Ovary (tissue), 10 donors: ENCODE measurements at places on chromosomes 5 and 9. TPM values are rescaled to one million over a fixed set of nuclear protein-coding genes. Genes with fewer than 3 reads are reported as not detected.

DNA sequence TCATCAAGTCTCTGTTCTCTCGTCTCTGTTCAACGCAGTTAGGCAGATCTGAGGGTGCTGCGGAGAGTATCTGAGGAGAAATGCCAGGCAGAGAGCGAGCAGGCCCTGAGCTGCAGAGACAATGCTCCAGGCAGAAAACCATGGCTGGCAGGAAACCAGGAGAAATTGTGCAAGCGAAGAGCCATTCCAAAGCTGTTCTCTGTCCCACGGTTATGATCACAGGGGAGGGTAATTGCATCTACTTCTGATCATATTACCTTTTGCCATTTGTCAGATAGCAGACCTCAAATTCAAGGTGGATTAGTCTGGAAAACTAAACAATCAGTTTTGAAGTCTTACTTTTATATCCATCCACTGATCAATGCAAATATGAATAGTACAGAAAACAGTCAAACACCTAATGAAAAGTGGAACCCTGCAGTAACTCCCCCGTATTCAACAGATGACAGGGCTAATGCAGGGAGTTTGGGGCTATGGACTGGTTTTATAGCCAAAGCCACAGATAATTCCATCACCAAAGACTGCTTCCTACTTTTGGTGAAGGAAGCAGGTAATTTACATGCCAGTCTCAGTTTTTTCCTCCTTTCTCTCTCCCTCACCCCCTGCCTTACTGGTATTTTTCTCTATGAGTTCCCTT, 228.0 kb downstream of the DCP2 start:
- no peak overlapping the region for H3K4me3 ChIP-seq
- peaks cover 7% of the 10 kb centered on the region for H3K4me1 ChIP-seq
- DNase-seq: peak; percentile 67
- H3K27me3 ChIP-seq: no peaks in the 10 kb centered on the region
- H3K36me3 ChIP-seq: no peaks in the 10 kb centered on the region

DNA sequence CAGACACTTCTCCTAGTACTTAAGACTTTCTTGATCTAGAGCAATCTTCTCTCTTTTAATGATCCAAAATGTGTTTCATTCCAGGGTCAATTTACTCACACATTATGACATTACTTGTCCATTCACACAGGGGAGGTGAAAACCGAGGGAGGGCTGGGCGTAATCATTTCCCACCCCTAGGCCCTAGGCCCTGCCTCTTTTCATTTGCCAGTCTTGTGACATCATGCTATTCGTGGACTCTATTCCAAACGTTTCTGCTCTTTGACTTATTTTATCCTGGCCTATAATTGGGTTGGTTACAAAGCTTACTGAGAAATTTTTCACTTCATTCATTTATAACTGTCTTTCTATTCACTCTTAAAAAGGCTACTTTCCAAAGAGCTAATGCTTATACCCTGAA, 2.4 kb downstream of the DCAF12 start:
- no peaks in the 10 kb centered on the region for H3K27me3 ChIP-seq
- H3K36me3 ChIP-seq: no peaks in the 10 kb centered on the region
- no peak overlapping the region for H3K4me3 ChIP-seq
- H3K27ac ChIP-seq: no peak overlapping the region
- no peak for DNase-seq

GRCh38 chr5:133565993-133566392, 46.3 kb downstream of the FSTL4 start:
- no peak for DNase-seq
- H3K4me3 ChIP-seq: no peak overlapping the region
- no peaks in the 10 kb centered on the region for H3K27me3 ChIP-seq
- H3K36me3 ChIP-seq: no peaks in the 10 kb centered on the region
- H3K27ac ChIP-seq: no peak overlapping the region
- H3K4me1 ChIP-seq: no peaks in the 10 kb centered on the region

DNA sequence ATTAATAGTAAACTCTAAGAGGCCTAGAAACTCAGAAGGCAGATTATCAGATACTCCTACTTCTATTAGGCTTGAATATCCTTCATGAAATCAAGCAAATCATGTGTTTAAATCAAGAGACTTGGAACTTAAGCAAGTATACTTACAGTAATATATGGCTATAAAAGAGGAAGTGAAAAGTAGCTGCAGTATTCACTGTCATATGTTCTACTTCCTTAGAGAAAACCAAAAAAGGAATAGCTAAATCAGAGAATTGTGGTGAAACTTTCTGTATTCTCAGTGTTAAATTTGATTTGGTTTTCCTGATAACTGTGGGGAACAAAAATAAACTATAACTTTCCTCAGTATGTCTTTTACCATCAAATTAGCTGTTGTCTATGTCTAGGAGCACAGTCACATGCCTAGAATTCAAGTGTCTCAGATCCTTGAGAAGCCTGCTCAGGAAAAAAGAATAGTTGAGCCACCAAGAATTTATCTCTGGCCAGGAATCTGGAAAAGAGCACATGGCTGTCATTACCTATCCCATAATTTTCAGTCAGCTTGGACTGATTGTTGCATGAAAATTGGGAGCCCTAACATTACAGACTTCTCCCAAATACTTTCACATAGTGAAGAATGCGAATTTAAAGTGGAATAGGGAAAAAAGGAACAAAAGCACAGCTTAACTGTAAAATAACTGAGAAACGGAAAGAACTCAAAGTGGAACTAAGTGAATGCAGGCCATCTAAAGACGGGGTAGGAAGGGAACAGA, 1.7 kb downstream of the FKBP15 start:
- peaks cover 8% of the 10 kb centered on the region for H3K4me1 ChIP-seq
- no peaks in the 10 kb centered on the region for H3K36me3 ChIP-seq
- no peak overlapping the region for H3K4me3 ChIP-seq
- no peak for DNase-seq
- no peaks in the 10 kb centered on the region for H3K27me3 ChIP-seq

GRCh38 chr5:54469622-54470021, 14.1 kb downstream of the HSPB3 start:
- H3K4me1 ChIP-seq: peaks cover 4% of the 10 kb centered on the region
- peak overlapping the region; percentile 38 for H3K27ac ChIP-seq
- H3K27me3 ChIP-seq: no peaks in the 10 kb centered on the region
- H3K4me3 ChIP-seq: peak overlapping the region; percentile 19
- no peak for DNase-seq

DNA sequence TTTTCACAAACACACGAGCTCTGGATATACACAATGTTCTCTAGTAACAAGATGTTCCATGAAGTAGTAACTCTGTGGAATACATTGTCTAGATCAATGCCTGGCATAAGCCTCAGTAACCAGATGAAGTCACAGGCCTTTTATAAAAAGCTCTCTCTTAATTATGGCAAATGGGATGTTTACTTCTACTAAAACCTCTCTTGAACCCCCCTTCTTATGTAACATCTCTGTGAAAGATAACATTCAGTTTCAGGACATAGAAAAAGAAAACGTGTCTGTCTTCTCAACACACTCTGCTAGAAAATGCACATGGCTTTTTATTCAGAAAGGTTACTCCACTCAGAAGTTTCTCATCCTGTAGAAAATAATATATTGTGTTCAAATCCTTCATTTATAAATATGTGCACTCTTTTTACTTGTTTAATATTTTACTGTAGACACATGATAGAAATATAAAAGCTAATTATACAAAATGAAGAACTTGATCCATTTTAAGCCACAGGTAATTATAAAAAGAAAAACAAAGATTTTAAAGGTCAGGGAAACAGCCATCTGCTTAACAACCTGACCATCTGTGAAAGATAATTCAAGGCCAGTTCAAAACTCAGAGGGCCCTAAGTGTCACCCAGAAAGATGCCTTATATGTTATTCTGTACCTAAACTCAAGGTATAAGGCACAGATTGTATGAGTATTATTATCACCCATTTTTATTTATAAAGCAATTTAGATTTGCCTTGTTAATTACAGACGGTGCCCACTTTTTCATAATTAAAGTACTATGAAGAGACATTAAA, 812.0 kb downstream of the CDH18 start:
- H3K4me3 ChIP-seq: no peak overlapping the region
- no peaks in the 10 kb centered on the region for H3K27me3 ChIP-seq
- no peaks in the 10 kb centered on the region for H3K4me1 ChIP-seq
- no peak for DNase-seq
- no peaks in the 10 kb centered on the region for H3K36me3 ChIP-seq
- H3K27ac ChIP-seq: no peak overlapping the region

DNA sequence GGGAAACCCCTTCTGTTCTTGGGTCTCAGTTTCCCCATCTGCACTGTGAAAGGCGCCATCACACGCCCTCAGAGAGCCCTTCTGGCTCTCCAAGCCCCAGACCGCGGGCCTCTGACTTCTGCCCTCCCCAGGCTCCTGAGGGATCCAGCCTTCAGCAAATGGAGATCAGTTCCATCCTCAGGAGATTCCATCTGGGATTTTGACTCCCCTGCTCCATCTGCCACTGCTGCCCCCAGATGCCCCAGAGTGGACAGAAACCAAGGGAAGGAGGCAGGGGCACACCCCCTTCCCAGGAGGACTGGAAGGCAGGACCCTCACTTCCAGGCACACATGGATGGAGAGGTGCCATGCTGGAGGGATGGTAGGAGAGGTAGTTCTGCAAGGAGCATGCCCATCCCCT, 18.7 kb upstream of the RPS14 start:
- H3K27me3 ChIP-seq: no peaks in the 10 kb centered on the region
- no peak overlapping the region for H3K27ac ChIP-seq
- no peaks in the 10 kb centered on the region for H3K36me3 ChIP-seq
- peaks cover 9% of the 10 kb centered on the region for H3K4me1 ChIP-seq
- H3K4me3 ChIP-seq: no peak overlapping the region

GRCh38 chr5:120919017-120919416, 454.9 kb downstream of the PRR16 start:
- no peak for DNase-seq
- no peaks in the 10 kb centered on the region for H3K36me3 ChIP-seq
- no peaks in the 10 kb centered on the region for H3K27me3 ChIP-seq
- no peak overlapping the region for H3K4me3 ChIP-seq
- H3K4me1 ChIP-seq: no peaks in the 10 kb centered on the region
- no peak overlapping the region for H3K27ac ChIP-seq

DNA sequence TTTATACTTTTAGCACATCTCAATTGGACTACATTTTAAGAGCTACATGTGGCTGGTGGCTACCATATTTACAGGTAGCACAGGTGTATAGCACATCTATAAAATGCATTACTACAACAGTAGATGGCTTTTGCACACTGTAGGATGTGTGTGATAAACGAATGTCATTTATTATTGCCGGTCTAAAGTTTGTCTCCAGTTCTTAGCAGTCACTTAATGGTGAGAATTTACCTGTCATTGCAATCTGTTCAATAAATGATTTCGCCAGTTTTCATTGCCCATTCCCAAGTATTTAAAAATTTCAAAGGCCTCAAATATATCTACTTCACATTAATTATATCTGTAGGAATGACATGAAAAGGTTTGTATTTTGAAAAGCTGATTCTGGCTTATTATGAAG, 15.9 kb downstream of the SCAMP1 start:
- H3K36me3 ChIP-seq: no peaks in the 10 kb centered on the region
- no peaks in the 10 kb centered on the region for H3K27me3 ChIP-seq
- no peak for DNase-seq

DNA sequence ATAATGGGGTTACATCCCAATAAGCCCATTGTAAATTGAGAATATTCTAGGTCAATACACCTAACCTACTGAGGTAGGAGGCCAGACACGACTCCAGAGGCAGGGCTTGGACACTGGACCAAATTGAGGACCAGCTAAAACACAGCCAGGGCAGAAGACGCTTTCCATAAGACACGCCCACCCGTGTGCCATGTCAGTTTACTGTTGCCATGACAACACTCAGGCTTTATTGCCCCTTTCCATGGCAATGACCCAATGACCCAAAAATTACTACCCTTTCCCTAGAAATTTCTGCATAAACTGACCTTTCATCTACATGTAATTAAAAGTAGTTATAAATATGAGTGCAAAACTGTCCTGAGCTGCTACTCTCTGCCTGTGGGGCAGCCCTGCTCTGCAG, 31.5 kb downstream of the SLC22A4 start:
- H3K36me3 ChIP-seq: no peaks in the 10 kb centered on the region
- H3K4me1 ChIP-seq: no peaks in the 10 kb centered on the region
- no peaks in the 10 kb centered on the region for H3K27me3 ChIP-seq
- H3K27ac ChIP-seq: no peak overlapping the region
- no peak for DNase-seq

DNA sequence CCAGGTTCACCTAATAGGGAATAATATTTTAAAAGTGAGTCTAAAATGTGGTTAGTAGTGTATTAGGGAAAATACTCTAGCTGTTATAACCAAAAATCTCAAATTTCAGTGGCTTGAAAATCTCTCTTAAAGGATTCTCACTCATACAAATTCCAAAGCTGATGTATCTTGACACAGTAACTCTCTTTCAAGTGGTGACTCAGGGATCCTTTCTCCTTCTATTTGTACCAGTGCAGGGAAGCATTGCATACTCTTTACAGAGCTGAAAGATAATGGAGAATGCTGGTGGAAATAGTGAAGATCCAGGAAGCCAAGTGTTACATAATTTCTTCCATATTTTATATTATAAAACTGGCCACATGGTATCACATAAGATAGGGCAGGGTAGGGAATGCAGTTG, 560.2 kb upstream of the CDH9 start:
- no peak for DNase-seq
- no peak overlapping the region for H3K4me3 ChIP-seq
- no peaks in the 10 kb centered on the region for H3K4me1 ChIP-seq
- H3K36me3 ChIP-seq: no peaks in the 10 kb centered on the region
- no peaks in the 10 kb centered on the region for H3K27me3 ChIP-seq

GRCh38 chr9:134635351-134636148, 6.1 kb upstream of the COL5A1 start:
- no peaks in the 10 kb centered on the region for H3K4me1 ChIP-seq
- H3K4me3 ChIP-seq: no peak overlapping the region
- H3K36me3 ChIP-seq: no peaks in the 10 kb centered on the region
- no peaks in the 10 kb centered on the region for H3K27me3 ChIP-seq

SPINK13 gene
- total RNA-seq: not detected

IRGM gene
- total RNA-seq: not detected

RMI1 gene
- total RNA-seq: 4.8 TPM

FREM1 gene
- 0.95 TPM for total RNA-seq

COL5A1 gene
- 117 TPM for total RNA-seq

IER5L gene
- total RNA-seq: 74.3 TPM

ICE1 gene
- 38.0 TPM for total RNA-seq
